ENCODE measurements at places on chromosomes 1 and 21.

- no peak for DNase-seq
Observed at GRCh38 chr21:15359251-15359650, 294.5 kb upstream of the NRIP1 start.

GRCh38 chr1:99851850-99852454, 1.8 kb downstream of the AGL start:
- no peak for DNase-seq

GRCh38 chr1:184406479-184406878, 19.6 kb downstream of the C1orf21 start:
- DNase-seq = no peak

- no peak for DNase-seq
Observed at GRCh38 chr21:44574457-44575306, 1.2 kb downstream of the KRTAP10-4 start.

DNA sequence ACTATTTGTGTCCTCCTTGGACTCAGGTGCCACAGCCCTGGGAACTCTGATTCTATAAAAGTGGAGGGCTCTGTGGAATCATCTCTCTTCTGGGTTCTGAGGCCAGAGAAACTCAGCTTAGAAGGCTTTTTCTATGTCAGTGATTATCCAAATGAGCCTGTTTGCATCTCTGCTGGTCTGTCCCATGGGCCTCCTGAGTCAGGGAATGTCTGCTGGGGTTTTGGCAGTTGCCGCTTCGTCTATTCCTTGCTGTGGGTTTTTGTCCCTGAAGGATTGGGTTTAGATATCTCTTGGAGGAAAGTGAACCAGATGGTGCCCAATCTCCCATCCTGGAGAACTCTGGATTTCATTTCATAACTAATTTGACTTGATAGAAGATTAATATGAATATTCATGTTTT, 297.6 kb downstream of the HHAT start:
- no peak for DNase-seq

- no peak for DNase-seq
Observed at GRCh38 chr1:228315484-228315944, 91.1 kb downstream of the TRIM11 start.

- DNase-seq = no peak
Observed at GRCh38 chr1:3524556-3525203, 70.2 kb downstream of the ARHGEF16 start.

- DNase-seq = no peak
Observed at GRCh38 chr1:111444031-111444430, 5.0 kb downstream of the WDR77 start.

GRCh38 chr1:86695400-86695799, 9.0 kb upstream of the SH3GLB1 start:
- no peak for DNase-seq

GRCh38 chr1:240091614-240092300, at the start of gene FMN2:
TSS of gene FMN2 (plus strand) at chr1:240091883. CDS start at chr1:240092110, 227 bp downstream.
- no peak for DNase-seq

DNA sequence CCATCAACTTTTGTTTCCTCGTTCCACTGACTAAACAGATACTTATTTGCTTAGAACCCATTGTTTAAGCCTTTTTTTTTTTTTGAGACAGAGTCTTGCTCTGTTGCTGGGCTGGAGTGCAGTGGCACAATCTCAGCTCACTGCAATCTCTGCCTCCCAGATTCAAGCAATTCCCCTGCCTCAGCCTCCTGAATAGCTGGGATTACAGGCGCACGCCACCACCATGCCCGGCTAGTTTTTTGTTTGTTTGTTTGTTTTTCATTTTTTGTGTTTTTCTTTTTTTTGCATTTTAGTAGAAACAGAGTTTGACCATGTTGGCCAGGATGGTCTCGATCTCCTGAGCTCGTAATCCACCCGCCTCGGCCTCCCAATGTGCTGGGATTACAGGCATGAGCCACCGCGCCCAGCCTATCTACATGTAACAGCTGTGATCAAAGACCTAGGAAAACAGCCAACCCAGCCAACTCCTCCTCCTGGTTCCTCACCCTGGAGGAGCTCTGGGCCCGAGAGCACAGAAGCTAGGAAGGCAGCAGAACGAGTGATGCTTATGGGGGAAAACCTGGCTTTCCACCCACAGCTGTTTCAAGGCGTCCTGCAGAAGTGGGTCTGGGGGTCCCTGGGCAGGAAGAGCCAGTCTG, 32.9 kb downstream of the KCNN3 start:
- DNase-seq = no peak

DNA sequence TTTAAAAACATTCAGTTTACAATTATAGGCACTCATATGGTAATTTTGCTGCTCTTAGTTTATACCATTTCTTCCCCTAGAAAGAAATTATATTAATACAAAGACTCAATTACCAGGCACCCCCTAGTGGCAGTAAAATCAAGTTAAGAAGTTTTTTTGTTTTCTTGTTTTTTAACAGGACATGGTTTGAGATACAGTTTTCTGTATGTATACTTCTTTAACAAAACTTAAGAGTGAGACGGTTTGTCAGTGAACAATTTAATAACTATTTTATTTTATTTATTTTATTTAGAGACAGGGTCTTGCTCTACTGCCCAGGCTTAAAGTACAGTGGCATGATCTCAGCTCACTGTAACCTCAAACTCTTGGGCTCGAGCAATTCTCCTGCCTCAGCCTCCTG, 224.6 kb downstream of the FAF1 start:
- no peak for DNase-seq

DNA sequence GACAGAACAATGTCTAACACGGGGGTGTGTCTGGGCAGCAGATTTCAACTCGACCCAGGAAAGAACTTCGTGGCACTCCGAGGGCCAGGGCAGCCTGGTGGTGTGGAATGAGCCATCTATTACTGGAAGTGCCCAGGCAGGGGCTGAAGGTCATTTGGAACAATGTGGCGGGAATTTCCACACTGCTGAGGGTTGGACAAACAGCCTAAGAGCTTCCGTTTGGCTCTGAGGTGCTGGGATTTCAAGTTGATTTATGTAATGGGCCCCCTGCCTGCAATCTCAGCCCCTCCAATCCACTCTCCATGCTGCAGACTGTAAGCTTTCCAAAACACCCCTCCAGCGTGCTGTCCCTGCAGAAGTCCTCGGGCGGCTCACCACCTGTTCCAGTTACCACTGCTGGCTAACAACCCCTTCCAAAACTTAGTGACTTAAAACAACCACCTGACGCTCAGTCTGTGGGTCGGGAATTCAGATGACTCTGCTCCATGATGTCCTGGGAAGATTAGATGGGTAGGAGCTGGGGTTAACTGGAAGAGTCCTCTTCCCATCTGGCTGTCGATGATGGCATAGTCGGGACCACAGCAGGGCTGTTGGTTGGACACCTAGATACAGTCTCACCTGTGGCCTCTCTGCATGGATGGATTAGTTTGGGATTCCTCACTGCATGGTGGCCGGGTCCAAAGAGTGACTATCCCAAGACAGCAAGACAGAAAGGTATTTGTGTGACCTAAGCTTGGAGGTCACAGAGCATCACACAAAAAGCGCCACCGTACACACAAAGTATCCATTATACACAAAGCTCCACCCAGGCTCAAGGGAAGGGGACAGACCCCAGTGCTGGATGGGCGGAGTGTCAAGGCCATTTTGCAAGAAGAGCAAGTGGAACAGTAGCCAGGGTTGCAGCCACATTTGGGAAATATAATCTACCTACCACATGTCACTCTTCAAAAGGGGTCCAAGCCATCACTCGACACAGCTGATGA, 89.7 kb upstream of the IFFO2 start:
- DNase-seq = no peak

GRCh38 chr1:62800825-62801306, 16.9 kb downstream of the ATG4C start:
- no peak for DNase-seq

DNA sequence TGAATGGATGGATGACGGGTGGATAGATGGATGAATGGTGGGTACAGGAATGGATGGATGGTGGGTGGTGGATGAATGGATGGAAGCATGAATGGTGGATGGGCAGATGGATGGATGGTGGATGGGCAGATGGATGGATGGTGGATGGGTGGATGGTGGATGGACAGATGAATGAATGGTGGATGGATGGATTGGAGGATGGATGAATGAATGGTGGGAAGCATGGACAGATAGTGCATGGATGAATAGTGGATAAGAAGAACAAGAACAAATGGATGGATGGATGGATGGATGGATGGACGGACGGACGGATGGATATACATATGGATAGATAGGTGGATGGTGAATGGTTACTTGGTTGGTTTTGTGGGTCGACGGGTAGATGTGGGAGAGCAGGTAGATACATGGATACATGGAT, 4.7 kb downstream of the CHD5 start:
- DNase-seq = no peak

GRCh38 chr1:207047505-207047904, 3.5 kb downstream of the YOD1 start:
- DNase-seq = no peak

DNA sequence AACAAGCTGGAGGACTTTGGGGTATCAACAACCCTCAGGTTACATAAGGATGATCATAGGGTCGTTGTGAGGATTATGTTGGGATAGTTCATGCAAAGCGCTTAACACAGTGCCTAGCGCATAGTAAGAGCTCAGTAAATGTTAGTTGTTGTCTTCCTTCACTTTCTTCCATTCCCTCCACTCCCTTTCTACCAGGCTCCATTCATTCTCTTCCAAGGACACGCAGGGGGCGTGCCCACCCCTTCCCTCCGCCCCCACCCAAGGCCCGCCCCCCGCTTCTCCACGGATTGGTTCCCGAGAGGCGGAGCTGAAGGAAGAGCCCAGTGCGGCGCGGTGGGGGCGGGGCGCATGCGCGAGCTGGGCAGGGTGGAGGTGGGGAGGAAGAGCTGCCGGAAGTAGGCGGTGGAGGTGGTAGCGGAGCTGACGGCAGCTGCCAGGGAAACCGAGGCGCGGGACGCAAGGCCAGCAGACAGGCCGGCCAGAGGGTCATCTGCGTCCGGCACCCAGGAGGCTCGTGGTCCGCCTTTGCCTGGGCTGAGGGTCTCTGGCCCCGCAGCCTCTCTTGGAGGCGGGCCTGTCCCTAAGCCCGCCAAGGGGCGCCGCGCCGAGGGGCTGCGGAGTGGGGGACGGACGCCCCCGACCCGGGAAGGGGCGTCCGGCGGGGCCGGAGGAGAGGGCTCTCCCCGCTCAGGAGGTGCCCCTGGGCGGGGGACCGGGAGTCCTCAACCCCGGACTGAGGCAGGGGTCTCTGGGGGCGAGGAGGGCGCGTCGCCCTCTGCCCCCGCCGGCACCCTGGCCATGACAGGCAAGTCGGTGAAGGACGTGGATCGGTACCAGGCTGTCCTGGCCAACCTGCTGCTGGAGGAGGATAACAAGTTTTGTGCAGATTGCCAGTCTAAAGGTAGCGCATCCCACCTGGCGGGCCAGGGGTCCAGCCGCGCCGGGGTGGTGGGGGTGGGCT, at the start of gene SMAP2:
Gene SMAP2 (plus strand): TSS at position 405 of the 961 bp plus-strand sequence. CDS start 394 bp downstream, at position 799.
- peak; percentile 98 for DNase-seq

DNA sequence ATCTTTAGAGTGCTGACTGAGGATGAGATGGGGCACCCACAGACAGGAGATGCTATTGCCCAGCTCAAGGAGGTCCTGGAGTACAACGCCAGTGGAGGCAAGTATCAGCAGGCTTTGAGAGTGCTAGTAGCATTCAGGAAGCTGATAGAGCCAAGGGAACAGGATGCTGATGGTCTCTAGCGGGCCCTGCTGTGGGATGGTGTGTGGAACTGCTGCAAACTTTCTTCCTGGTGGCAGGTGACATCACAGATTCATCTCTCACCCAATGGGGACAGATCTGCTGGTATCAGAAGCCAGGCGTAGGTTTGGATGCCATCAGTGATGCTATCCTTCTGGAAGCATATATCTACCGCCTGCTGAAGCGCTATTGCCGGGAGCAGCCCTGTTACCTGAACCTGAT, 609.8 kb upstream of the NCAM2 start:
- no peak for DNase-seq

DNA sequence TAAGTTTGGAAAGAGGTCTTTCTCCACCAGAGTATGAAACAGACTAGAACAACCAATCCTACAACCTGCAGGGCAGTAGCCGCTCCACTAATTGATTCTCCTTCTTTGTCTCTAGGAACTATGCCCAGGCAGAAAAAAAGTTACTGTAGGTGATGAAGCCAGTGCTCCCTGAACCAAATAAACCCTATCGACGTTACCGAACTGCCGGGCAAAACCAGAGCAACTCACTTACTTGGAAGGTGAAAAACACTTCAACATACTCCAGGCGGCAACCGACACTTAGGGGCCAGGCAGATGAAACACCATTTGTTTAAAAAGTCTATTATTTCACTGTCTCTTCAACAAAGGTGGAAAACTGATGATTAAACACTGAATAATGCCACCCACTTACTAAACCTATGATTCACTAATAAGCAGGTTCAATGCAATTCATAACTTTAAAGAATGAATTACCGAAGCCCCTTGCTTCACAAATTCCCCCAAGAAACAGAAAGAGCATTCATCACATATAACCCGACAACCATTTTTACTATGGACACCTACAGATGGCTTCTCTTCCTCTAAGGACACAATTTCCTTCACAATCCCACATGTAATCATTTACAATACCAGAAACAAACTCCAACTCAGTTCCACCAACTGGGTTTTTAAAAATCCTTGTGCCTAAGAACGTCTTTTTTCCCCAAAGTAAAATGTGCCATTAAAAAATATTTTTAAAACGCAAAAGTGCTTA, 1.6 kb downstream of the NRIP1 start:
- peak; percentile 30 for DNase-seq

- DNase-seq = no peak
Observed at GRCh38 chr1:164660412-164660772, 101.4 kb downstream of the PBX1 start.

DNA sequence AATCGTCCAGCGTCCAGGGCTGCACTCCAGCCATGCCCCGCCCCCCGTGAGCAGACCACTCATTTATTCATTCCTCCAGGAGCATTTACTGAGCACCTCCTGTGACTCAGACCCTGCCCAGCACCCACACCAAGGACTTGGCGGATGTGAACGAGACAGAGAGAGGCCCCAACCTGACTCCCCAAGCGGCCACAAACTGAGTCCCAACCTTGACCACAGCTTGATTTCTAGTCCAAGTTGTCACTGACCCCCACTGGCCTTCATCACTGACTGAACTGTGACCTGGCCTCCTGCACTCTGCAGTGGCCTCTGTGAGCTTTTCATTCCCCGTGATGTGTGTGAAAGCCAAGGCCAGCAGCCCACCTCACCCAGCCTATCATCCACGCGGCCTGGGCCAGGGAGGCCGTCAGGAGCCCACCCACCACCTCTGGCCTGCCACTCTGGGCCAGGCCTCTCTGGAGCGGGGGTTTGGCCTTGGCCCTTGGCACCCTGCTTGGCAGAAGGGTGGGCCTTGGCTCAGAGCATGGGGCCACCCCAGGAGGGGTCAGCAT, 19.3 kb upstream of the RUNX3 start:
- no peak for DNase-seq

DNA sequence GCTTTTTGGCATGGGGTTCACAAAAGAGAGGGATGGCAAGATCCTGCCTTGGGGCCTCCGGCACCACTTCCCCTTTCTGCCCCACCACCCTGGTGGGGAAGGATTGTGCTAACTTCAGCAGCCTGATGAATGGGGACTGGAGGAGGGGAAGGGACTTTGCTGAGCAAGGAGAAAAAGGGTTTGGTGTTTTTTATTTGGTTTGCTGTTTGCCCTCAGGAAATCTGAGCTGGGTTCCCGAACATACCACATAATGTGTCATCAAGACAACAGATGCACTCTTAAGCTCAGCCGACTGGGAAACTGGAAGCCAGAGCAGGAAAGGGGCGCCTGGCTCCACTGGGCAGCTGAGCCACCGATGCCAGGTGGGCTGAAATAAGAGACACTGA, 19.8 kb downstream of the OLFML2B start:
- DNase-seq = no peak

- no peak for DNase-seq
Observed at GRCh38 chr1:89167590-89168230, 8.1 kb downstream of the GBP7 start.

GRCh38 chr1:215160351-215160750, 77.8 kb downstream of the KCNK2 start:
- no peak for DNase-seq

Data from CD4-positive, alpha-beta T cell treated with Interleukin-17A for 4 hours (primary cell).